ENCODE measurements at places on chromosomes 13 and 19.

DNA sequence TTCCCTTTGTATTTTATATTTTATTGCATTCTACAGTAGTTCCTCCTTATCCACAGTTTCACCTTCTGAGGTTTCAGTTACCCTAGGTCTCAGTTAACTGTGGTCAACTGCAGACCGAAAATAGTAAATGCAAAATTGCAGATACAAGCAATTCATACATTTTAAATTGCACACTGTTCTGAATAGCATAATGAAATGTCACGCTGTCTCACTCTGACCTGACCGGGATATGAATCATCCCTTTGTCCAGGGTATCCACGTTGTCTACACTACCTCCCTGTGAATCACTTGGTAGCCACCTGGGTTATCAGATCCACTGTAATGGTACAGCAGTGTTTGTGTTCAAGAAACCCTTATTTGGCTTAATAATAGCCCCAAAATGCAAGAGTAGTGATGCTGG lies 325.0 kb downstream of the DNAJC15 start:
- no peak for DNase-seq

DNA sequence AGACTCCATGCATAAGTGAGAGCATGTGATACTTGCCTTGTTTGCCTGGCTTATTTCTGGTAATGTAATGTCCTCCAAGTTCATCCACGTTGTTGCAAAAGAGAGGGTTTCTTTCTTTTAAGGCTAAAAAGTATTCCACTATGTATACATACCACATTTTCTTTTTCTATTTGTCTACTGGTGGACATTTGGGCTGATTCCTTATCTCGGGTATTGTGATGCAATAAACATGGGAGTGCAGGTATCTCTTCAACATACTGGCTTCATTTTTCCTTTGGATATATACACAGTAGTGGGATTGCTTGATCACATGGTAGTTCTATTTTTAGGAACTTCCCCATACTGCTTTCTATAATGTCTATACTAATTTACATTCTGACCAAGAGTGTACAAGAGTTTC lies 49.6 kb upstream of the EBPL start:
- no peak for DNase-seq

DNA sequence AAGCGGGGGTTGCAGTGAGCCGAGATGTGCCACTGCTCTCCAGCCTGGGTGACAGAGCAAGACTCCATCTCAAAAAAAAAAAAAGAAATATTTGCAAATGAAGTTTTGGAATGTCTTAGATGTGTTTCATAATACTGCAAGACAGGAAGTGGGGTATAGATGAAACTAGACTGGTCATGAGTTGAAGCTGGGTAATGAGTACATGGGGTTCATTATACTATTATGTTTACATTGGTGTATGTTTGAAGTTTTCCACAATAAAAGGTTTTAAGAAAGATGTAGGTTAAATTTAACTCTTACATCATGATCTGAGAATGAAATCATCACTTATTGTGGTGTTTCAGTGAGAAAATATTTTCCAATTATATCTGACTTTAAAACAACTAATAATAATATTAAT lies 19.0 kb downstream of the FNDC3A start:
- DNase-seq: no peak

DNA sequence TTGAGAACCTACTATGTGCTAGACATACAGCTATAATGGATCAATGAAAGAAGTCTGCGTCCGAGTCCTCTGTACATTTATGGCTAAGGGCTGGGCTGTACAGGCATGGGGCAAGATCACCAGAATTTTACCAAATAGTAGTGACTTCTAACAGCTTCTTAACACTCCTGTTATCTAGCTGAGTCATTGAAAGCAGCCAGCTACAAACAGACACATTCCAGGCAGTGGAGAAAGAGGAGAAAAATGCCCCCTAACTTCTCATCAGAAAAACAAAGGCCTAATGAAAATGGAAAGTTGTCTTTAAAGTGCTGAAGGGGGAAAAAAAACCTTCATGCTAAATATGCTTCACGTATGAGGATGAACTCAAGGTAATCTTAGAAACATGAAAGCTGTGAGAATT lies 14.3 kb upstream of the ZNF667 start:
- DNase-seq: no peak

DNA sequence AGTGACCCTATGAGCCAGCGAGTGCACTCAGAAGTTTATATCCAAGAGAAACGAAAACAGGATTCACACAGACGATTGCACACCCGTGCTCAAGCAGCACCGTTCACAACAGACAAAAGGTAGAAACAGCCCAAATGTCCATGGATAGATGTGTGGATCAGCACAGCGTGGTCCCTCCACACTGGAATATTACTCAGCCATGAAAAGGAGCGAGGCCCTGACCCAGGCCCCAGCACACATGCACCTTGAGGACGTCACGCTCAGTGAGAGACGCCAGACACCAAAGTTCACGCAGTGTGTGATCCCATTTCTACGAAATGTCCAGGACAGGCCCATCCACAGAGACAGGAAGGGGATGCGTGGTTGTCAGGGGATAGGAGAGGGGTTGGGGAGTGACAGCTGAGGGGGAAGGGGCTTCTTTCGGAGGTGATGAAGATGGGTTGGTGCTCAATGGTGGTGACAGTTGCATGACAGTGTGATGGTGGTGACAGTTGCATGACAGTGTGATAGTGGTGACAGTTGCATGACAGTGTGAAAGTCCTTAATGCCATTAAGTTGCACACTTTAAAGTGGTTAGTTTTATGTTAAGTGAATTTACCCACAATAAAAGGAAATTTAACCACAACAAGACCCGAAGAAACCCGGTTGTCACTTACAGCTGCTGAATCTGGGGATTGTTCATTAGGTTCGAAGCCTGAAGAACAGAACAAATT lies 18.9 kb upstream of the SLC39A3 start:
- no peak for DNase-seq

DNA sequence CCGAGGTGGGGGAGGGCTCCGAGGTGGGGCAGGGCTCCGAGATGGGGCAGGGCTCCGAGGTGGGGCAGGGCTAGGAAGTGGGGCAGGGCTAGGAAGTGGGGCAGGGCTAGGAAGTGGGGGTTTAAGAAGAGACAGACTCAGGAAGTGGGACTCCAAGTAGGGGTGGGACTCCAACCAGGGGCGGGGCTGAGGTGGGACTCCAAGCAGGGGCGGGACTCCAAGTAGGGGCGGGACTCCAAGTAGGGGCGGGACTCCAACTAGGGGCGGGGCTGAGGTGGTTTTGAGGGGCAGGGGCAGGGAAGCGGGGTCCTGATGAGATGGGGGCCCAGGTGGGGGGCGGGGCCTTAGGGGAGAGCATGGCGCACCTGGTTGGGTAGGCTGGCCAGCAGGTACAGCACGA lies 13.6 kb downstream of the CFD start:
- peak; percentile 67 for DNase-seq

DNA sequence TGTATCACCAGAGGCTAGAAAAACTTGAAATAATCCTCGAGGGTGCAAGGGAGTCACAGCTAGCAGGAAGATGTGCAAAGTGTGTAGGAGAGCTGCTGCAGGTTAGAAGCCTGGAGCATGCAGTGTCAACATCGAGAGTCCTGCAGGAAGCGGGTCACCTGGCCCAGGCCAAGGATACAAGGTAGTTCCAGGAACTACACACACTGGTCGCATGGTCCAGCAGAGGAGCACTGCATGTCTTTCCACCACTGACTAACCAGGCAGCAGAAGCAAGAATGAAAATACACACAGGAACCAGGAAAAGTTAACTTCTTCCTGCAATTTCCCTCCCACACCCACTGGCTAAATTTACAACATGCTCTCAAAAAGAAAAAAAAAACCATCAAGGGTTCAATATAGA lies 36.0 kb upstream of the MIR17HG start:
- no peak for DNase-seq

DNA sequence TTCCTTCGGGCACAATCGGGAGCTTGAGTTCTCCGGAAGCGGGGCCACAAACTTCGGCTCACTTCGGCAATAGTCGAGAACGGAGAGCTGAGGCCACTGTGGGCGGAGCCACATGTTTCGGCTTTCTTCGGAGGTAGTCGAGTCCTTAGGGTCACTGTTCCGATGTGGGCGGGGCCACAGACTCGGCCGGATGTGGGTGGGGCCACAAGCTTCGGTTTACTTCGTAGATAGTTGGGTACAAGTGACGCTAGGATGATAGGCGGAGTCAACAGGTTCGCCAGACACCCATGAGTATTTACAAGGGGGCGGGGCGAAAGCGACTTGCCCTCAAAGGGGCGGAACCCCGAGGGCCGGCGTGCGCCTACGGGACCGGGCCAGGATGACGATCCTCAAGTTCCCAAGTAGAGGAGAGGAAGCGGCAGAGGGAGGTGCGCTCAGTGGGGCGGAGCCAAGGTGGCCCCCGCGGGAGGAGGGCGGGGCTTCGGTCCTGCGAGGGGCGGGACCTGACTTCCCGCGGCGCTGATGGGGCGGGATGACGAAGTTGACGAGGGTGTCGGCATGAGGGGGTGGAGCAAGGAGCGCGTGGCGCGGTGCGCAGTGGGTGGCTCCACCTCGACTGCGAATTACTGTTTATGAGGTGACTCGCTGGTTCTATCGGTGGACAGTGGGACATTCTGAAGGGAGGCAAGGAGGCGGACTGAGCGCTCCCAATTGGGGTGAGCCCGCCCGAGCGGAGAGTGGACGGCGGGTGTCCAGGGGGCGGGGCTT lies 539 bp upstream of the MBOAT7 start:
- peak; percentile 100 for DNase-seq

DNA sequence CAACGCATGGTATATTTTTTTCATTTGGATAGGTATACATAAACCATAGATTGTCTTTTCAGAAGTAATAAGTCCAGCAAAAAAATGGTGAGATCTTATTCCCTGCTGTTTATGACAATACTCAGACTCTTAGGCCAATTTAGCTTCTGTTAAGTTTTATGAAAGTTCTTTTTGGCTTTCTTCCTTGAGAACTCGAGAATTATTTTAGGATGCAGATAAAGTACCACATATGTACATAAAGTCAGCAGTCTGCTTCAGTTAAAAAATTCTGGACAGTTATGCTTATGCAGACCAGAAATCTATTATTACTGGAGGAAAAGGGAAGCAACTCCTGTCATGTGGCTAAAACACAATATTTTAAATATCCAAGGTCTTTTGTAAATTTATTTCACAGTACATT lies 422.9 kb downstream of the GPC6 start:
- DNase-seq: no peak

DNA sequence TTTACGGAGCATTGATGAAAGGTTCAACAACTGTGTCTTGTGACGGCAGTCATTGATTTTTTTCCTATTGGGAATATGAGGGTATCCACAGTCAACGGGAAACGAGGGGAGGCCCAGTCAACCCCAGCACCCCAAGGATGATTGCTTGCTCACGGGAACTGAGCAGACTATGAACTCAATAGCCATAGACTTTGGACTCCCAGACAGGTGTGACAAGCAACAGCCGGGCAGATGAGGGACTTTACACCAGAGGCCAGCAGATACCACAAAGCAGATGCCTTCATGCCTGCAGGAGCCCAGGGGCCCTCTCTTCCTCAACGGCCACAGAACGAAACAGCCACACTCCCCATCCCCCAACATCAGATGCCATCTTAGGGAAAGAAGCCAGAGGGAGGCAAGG lies 80.3 kb upstream of the FLT1 start:
- no peak for DNase-seq

- DNase-seq: peak; percentile 32
These were observed 39.2 kb downstream of the TNFRSF19 start for GRCh38 chr13:23609414-23609760.

- no peak for DNase-seq
These were observed 24.4 kb upstream of the DOCK9 start for GRCh38 chr13:99002172-99002710.

- DNase-seq: no peak
These were observed 75.6 kb upstream of the TM9SF2 start for GRCh38 chr13:99425485-99426341.

- no peak for DNase-seq
These were observed 333.7 kb upstream of the NBEA start for GRCh38 chr13:34608331-34608730.

- DNase-seq: peak; percentile 26
These were observed 3.7 kb upstream of the GP6 start for GRCh38 chr19:55041627-55042343.

DNA sequence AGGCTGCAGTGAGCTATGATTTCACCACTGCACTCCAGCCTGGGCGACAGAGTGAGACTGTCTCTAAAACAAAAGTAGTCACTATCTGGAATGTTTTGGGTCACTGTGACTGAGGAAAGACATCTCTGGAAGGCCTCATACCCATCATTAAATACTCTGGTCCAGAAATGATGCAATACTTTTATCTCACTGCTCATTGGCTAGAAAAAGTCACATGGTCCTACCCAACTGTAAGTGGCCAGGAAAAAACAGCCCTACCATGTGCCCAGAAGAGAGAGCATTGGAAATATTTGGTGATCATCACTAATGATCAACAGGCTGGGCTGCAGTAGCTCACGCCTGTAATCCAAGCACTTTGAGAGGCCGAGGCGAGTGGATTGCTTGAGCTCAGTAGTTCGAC lies 29.8 kb downstream of the PNPLA6 start:
- peak; percentile 25 for DNase-seq

DNA sequence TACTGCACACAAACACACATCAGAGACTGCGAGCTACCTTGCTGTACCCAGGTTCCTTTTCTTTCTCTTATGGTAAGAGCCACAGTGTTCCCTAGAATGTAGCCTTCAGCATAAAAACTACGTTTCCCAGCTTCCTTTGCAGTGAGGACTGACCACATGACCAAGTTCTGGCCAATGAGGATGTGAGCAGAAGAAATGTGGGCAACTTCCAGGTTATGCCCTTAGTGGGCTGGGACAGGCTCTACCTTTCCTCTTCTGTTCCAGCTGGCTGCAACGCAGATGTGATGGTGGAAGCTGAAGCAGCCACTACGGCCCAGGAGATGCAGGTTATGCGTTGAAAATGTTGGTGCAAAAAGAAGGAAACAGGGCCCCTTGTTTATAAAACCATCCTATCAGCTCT lies 27.5 kb downstream of the VRK3 start:
- DNase-seq: peak; percentile 62

DNA sequence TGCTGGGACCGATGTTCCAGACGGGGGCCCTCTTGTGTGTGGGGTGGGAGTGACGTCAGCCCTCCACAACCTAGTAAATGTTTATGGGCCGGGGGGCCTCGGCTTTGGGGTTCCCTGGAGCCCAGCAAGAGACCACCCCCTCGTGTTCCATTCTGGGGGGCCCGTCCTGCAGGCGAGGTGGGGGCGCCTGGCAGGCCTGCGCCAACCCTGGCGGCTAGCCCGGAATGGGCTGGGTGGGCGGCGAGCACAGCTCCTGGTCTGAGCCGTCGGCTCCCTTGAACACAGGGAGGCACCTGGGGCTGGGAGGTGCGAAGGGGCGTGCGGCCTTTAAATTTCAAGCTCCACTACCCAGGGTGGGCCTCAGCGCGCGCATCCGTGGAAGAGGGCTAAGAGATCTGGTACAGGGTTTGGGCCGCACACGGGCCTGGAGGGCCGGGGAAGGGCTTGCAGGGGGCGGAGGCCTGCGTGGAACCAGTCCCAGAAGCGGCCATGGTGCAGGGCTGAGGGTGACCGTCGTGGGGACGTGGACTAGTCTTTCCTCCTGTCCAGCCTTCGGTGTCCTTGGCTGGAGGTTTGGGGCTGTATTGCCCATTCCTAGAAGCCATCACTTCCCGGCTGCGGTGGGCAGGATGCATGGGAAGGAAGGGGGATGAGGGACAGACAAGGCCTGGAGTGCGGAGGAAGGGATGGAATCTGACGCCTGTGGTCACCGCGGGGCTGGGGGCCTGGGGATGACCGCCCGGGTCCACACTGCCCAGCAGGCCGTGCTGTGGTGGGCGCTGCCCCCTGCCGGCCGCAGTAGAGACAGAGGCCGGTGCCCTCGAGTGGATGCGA lies 11.4 kb downstream of the NDUFA11 start:
- no peak for DNase-seq
